ENCODE measurements at places on chromosomes 1 and 21.

GRCh38 chr1:63480057-63480456 lies 43.0 kb downstream of the ITGB3BP start:
- DNase-seq: no peak

DNA sequence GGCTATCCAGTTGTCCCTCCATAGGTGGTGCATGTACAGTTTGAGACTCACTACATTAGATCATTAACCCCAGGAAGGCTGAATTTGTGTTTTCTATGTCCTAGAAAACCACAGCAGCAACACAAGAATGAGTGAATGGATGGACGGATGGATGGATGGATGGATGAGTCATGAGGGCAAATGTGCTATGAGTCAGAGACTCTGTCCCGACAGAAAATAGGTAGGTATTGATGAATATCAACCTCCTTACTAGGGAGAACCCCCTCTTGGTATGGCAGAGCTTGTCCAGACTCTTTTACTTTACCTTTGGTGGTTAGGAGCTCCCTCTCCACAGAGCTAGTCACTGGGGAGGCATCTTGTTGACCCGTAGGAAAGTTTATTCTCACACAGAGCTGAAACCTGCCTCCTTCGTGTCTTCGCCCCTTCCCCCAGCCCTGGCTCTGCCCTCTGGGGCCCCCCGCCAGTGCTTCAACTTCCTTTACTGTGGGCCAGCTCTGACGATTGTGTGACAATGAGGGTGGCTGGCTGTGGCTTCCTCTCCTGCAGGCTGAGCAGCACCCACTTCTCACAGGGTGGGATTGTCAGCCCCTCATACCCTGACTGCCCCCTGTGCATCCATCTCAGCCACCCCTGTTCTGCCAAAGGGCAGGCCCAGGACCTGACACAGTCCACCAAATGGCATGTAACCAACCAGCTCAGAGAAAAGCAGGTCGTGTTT lies 145.2 kb downstream of the FOXD2 start:
- DNase-seq: no peak

GRCh38 chr1:116993286-116993685 lies 8.3 kb upstream of the CD101 start:
- no peak for DNase-seq

GRCh38 chr1:211468595-211468994 lies 23.4 kb downstream of the RD3 start:
- no peak for DNase-seq

DNA sequence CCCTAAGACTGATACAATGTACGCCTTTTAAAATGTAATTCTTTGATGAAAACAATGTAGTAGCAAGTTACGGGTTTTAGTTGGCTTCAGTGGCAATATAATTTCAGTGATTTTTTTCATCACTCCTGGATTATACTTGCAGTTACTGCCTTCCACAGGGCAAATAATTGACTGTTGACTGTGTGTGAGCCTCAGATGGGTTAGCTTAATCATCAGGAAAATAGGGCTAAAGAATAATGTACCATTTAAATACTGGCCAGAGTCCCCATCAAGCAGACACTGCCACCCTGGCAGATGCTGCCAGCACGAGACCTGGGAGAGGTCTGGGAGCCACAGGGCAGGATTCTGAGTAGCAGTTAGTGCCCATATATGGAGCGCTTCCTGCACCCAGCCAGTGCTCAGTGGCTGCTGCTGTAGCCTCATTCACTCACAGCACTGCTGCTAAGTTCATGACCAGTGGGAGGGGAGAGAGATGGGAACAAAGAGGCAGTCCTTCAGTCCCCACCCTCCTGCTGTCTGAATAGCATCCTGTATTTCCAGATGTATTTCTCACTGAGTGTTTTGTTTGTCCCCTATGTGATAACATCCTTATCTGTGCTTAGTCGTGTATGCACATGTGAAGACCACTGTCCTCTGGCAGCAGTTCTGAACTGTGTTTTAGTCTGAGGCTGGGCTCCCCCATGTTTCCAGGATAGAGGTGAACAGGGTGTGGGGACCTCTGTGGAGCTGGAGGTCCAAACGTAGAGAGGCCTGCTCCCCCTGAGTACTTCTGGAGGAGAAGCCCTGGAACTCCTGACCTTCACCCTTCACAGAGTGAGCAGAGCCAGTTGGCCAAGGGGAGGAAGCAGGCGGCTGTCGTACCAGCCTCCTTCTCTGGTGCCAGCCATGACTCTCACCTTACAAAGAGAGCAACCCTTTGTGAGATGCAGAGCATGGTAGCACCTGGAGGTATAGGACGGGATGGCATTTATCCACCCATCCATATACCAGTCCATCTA lies 80.4 kb downstream of the ADARB1 start:
- DNase-seq: no peak

DNA sequence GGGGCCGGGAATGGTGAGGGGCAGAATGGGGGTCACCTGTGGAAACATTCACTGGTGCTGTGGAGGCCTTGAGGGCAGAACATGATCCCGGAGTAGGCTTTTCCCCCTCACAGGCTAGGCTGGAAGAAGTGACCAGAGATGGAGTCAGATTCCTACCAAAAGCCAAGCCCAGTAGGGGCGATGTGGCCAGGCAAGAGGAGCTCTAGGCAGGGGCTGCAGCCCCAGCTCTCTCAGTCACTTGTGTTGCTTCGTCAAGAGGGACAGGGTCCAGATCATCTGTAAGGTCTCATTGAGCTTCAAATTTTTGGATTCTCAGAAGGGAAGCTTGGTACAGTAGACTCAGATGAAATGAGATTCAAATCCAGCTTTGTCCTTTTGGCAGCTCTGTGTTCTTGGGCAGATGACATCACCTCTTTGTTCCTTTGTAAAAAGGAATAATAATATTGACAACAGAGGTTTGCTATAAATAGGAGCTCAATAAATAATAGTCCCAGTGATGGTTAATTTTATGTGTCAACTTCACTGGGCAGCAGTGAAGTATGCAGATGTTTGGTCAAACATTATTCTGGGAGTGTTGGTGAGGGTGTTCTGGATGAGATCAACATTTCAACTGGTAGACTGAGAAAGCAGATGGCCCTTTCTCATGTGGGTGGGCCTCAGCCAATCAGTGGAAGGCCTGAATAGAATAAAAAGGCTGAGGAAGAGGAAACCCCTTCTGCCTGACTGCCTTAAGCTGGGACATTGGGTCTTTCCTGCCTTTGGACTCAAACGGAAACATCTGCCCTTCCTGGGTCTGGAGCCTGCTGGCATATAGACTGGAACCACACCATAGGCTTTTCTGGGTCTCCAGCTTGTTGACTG lies 324.7 kb upstream of the USP24 start:
- no peak for DNase-seq

DNA sequence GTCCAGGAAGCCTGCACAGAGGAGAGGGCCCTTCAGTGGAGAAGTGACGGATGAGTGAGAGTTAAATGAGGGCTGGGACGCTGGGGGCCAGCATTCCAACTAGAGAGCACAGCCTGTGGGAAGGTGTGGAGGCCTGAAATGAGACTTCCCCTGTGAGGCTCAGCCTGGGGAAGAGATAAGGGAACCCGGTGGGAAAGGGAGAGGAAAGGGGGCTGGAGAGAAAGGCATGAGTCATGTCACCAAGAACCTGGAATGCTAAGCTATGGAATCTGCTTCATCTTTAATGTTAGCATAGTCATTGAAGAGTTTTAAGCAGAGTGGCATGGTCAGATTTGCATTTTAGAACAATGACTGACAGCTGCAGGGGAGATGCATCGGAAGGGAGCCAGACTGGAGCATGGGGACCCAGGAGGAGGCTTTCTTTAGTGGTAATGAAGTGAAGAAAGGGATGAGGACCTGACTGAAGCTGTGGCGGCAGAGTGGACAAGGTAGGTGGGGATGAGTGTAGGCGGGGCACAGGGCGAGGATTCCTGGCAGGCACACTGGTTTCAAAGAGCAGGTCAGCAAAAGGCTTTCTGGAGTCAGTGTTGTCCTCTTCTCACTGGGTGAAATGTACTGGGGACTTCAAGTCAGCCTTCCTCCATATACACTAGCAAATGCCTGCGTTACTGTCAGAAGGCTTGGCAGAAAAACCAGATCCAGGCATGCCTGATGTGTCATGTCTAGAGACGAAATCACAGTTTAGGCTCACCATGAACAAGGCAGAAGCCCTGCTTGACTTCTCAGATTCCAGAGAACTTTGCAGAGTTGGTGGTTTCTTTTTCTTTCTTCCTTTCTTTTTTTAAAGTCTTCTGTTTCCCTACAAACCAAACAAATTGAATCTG lies 8.0 kb downstream of the RGL1 start:
- DNase-seq: peak; percentile 22

GRCh38 chr1:47631411-47631995 lies 193.7 kb downstream of the FOXD2 start:
- DNase-seq: no peak

DNA sequence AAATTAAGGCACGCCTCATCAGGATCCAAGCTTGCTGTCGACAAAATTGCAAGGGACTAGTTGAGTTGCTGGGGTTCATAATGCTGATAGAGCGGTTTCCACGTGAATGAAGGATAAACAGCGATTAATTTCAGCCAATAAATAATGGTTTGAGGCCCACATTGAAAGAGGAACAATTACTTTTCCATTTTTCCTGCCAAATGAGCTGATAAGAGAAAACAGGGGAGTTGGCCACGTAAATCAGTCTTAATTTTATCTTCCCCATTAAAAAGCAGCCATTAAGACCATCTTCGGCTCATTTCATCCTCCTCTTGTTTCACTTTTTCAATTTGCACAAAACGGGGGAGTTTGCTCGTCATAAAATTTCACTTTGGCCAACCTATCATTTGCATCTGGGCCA lies 235.5 kb upstream of the RRP15 start:
- DNase-seq: no peak

- no peak for DNase-seq
Observed at GRCh38 chr1:59146651-59147358, 150.1 kb upstream of the FGGY start.

DNA sequence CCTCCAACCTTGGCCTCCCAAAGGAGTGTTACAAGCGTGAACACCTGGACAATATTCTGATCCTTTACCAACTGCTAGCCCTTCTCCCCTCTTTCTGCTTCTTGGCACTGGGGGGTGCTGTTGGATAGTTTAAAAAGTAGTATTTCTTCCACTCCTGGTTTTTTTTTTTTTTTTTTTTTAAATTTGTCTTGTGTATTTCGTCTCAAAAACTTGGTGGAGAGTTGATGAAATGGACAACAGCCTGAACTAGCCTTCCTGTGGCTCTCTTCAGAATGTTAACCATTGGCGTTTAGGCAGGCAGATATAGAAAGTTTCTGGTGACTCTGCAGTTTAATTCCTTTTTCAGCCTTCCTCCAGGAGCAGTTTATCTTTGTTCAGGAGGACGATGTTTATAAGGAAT lies 69.7 kb upstream of the USP24 start:
- no peak for DNase-seq

DNA sequence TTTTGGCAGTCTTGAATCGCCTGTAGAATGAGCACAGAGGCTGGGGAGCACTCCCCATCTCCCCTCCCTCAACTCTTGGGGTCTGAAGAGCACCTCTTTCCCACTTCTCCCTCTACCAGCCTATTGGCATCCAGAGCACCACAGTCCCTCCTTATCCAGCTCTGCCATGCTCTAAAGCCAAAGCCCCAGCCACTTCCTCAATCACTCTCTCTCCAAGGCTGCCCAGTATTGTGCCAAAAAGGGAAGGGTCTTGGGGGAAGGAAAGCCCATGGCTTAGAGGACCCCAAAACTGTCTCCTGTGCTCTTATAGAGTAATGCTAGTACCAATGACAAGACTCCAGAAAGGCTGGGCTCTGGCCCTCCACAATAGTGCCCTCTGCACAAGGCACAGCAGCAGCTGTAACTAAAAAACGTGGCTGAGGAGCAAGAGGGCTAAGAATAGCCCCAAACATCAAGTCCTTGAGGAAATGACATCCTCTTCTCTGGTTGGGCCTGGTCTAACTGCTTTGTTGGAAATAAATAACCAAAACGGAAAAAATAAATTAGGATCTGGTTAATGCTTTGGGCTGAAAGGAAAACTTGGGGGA lies 28.4 kb downstream of the SLC27A3 start:
- no peak for DNase-seq

GRCh38 chr1:9537863-9538668 lies 1.2 kb upstream of the SLC25A33 start:
- DNase-seq: no peak

- DNase-seq: no peak
Observed at GRCh38 chr1:90505806-90506205, 211.3 kb downstream of the BARHL2 start.

Measured in amniotic stem cell (primary cell).